Natural killer cell treated with Interleukin-12 subunit alpha and Interleukin-12 subunit beta and Interleukin-15 and Interleukin-18, amount 100 ng/mL, for 72 hours (primary cell): ENCODE measurements at places on chromosomes 5 and 9. TPM values are rescaled to one million over a fixed set of nuclear protein-coding genes. Genes with fewer than 3 reads are reported as not detected.

The AJM1 gene
- 7.8 TPM for total RNA-seq

The TBC1D2 gene
- 4.2 TPM for total RNA-seq

The CDH10 gene
- total RNA-seq, result not detected

The SLC25A2 gene
- total RNA-seq, result 0.67 TPM

GRCh38 chr5:78000191-78000590 lies 224.1 kb upstream of the TBCA start:
- no peak for DNase-seq

DNA sequence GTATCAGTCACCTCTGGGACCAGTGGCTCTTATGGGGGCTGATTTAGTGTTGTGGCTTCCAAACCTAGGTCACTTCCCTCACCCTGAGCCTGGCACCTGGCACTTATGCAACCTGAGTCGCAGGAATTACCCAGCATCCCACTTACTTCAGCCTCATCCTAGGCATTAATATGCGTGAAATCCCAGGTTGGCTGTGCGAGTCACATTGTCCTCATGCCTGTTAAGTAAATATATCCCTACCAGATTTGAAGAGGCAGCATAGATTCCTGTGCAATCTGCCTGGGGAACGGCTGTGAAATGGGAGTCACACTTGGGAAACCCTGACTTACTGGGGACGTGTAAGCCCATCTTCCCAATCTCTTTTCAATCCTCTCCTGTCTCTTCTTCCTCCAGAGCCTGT lies 42.7 kb upstream of the AKNA start:
- no peak for DNase-seq

- DNase-seq, result no peak
These were observed 110.1 kb downstream of the HACD4 start for GRCh38 chr9:20921362-20921761.

DNA sequence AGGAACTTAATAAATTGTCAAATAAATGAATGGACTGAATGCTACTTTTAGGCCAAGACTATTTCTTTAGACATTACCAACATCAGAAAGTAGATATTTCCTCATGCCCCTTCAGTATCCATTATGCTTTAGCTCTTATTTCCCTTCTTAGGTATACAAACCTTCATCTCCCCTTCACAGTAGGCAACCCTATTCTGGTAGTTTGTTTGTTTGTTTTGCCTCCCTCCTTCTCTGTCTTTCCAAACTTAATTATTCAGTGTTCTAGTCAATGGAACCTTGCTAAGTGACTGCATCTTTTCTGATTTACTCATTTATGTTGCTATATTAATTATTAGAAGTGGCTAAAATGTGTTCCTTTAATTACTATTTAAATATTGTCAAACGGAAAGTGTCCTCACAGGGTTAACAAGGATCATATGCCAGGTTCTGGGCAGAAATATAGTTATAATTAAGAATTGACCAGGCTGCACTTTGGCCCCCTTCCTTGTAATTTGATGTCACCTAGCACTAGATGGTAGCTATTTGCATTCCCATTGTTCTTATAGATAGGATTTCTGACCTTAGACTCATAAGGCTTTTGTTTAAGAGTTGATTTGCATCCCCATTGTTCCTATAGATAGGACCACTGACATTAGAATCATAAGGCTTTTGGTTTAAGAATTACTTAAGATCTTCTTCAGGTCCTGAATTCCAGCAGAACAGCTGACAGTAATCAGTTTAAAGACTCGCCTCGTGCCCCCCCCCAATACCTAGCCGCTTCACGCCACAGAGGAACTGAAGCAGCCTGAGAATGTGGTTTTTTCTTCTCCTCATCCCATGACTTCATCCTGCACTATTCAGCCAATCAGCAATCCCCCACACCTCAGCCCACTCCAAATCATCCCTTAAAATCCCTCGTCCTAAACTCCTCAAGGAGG lies 84.4 kb upstream of the NUDT12 start:
- DNase-seq, result no peak

DNA sequence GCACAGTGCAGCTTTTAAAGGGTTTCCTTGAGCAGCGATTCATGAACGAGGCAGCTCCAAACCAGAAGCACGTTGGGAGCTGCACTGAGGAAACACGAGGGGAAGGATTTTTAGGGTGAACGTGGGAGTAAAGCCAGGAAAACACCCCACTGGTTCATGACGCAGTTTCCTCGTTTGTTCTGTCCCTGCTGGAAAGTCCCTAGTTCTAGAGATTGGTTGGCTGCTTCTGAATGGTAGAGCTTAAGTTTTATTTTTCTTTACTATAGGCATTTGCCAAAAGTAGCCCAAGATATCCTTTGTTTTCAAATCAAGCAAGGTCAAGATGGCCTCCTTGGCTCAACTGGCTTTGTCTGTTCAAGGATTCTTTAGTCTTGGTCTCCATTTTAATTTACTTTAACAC lies 116.5 kb upstream of the CACNA1B start:
- no peak for DNase-seq

GRCh38 chr9:93256878-93257807 lies 73.2 kb downstream of the WNK2 start:
- no peak for DNase-seq

- DNase-seq, result peak; percentile 69
These were observed 363.3 kb upstream of the RPS23 start for GRCh38 chr5:82641331-82642003.
